ENCODE measurements at places on chromosomes 13 and 19.

DNA sequence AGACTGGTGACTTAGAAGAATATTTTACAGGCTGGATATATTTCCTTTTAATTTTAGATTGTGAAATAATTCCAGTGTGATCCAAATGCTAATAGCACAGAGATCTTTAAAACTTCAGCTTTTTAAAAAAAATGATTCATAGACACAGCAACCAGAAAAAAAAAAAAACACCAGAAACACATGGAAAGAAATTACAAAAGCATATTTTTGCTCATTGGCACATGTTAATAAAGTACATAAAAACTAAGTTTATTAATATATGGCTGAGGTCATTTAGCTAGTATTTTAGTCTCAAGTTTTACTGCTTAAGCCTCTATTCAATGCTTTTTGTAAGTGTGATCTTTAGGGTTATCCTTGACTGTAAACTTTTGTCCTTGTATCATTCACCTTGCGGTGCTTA, 577 bp downstream of the MYO16 start:
- DNase-seq, result no peak

DNA sequence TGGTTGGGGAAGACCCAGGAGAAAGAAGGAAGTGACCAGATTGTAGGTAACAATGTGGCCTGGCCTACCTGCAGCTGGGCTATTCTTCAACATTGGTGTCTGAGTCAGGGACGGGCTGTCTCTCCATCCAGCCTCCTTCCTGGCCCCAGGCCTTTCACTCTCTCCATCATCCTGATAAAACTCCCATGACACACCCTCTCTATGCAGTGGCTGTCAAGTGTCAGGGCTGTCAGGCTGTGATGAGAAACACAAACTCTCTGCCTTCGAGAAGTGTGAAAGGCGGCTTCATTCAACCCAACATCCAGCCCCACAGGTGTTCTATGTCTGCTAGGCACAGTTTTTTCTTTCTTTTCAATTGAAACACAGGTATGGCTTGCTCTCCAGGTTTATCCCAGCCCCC, 153.3 kb upstream of the VSTM2B start:
- DNase-seq, result no peak

DNA sequence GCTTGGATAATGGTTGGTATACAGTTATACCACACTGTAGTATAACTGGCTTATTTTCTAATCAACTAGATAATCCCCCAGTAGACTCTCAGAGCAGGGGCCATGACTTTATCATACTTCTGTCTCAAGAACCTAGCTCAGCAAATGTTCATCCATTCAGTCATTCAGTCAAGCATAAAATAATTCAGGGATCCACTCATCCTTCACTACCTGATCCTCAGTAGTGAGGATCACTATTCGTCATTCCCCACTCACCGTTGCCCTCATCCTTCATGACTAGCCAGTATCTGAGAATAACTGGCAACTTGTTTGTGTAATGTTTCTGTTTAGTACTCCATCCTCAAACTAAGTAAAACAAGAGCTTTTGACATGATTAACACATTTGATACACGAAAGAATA, 77.6 kb downstream of the TSC22D1 start:
- DNase-seq, result no peak

- peak; percentile 82 for DNase-seq
These were observed at the start of gene SSBP4 for GRCh38 chr19:18419195-18419698. Gene SSBP4, plus strand, starts transcription at chr19:18419398. Its CDS starts 251 bp downstream, at chr19:18419649.

GRCh38 chr13:19766591-19766990, 16.2 kb downstream of the PSPC1 start:
- DNase-seq, result no peak

- DNase-seq, result no peak
These were observed 133.0 kb downstream of the URI1 start for GRCh38 chr19:30074741-30075715.

DNA sequence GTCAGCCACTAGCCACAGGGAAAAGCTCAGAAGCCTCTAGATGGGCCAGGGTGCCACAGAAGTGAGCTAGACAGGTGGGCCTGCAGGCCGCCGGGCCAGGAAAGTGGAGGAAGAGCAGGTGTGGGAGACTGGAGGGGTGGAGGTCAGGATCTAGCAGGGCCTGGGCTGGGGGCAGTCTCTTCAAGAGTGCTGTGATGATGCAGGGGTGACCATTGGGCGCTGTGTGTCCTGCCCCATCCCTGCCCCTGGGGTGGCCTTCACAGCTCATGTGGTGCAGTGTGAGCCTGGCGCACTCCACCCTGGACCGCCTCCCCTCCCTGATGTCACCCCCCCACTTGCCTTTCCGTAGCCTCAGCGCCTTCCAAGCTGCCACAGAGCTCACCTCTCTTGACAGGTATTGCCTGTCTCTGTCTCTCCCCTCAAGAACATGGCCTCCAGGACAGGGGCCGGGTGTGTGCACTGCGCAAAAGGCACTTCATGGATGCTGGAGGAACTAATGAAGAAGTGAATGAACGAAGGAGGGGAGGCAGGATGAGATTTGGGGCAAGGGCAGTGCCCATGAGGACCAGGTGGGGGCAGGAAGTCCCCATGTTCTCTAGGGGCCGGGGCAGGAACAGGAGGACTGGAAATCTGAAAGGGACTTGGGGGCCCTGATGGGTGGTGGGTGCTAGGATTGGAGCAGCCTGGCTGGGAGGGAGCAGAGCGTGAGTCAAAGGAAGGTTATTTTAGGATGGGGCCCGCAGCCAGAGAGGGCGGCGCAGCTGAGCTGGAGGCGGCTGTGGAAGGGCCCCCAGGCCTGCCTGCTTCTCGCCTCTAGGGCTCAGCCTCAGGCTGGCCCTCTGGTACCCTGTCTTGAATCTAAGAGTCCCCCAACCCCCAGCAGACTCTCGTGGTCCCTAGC, 6.6 kb downstream of the SSBP4 start:
- DNase-seq, result peak; percentile 55

- DNase-seq, result no peak
These were observed 30.4 kb upstream of the PCDH8 start for GRCh38 chr13:52878831-52879230.

- DNase-seq, result no peak
These were observed 8.0 kb upstream of the FUT2 start for GRCh38 chr19:48687776-48688175.

GRCh38 chr13:80274643-80275042, 66.3 kb downstream of the SPRY2 start:
- DNase-seq, result no peak

DNA sequence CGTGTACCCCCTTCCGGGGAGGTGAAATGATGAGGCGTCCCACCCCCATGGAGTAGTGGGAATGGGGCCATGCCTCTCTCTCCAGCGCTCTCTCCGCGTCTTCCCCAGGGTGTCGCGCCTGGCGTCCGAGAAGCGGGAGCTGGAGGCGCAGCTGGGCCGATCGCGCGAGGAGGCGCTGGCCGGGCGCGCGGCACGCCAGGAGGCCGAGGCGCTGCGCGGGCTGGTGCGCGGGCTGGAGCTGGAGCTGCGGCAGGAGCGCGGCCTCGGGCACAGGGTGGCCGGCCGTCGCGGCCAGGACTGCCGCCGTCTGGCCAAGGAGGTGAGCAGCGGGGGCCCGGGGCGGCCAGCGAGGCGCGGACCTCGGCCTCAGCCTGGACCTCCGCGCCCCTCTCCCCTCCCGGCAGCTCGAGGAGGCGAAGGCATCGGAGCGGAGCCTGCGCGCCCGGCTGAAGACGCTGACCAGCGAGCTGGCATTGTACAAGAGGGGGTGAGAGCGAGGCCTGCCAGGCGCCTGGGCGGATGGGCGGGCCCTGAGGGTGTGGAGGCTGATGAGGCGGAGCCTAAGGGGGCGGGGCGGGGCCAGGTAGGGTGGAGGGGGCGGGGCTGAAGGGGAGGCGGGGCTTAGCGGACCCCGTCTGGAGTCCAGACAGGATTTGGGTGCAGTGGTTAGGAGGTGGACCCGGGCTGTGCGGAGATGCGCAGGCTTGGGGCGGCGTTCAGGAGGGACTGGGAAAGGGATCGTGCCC, 7.7 kb downstream of the PGLYRP1 start:
- DNase-seq, result peak; percentile 18

DNA sequence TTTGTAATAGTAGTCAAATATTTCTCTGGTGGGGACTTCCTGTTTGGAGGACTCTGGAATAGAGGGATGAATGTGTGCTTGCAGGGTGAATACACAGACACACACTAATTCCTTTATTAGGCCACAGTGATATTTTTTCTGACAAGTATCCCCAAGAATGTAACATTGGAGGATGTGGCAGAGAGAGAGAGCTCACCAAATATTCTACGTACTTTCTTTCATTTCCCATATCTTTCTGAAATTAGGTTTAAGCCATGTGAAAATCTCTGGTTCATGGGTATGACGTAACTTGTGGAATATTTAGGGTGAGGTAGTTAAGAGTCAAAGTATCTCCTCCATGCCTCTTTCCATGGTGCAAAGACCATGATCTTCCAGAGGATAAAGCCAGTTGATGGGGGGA, 463.4 kb downstream of the DIAPH3 start:
- DNase-seq, result peak; percentile 42

DNA sequence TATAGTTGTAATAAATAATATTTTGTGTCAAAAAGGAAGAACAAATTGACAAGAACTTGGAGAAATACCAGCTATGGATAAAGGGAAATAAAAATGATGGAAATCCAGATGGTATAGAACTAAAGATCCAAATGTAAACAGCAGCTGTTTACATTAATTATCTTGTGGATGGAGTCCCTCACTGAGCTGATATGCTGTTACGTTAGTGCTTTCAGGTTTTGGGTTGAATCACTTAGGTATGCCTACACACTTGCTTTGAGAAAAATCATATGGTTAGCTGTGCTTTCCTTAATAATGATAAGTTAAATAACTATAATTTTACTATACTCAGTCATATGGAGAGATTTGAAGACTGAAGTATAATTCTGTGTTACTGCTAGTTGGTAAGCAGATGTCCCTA, 27.7 kb downstream of the WASF3 start:
- peak; percentile 30 for DNase-seq

DNA sequence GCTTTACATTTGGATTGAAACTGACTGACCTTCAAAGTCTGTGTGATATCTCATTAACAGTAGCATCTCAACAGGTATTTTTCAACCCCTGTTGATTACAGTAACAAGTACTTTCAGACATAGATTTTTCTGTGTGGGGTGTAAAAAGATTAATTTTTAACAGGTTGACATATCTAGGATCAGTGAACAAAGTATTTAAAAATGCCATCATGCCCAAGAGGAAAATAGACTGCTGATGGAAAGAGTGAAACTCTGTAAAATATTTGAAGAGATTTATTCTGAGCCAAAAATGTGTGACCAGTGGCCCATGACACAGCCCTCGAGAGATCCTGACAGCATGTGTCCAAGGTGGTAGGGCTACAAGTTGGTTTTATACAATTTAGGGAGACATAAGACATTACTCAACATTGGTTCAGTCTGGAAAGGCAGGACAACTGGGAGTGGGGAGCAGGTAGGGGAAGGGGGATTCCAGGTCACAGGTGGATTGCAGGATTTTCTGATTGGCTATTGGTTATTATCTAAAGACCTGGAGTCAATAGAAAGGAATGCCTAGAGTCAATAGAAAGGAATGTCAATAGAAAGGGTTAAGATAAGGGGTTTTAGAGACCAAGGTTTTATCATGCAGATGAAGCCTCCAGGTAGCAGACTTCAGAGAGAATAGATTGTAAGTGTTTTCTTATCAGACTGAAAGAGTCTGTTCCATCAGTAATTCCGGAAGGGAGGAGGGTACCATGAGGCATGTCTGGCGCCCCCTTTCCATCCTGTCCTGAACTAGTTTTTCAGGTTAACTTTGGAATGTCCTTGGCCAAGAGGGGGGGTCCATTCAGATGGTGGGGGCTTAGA, 29.1 kb downstream of the TNFRSF19 start:
- no peak for DNase-seq

DNA sequence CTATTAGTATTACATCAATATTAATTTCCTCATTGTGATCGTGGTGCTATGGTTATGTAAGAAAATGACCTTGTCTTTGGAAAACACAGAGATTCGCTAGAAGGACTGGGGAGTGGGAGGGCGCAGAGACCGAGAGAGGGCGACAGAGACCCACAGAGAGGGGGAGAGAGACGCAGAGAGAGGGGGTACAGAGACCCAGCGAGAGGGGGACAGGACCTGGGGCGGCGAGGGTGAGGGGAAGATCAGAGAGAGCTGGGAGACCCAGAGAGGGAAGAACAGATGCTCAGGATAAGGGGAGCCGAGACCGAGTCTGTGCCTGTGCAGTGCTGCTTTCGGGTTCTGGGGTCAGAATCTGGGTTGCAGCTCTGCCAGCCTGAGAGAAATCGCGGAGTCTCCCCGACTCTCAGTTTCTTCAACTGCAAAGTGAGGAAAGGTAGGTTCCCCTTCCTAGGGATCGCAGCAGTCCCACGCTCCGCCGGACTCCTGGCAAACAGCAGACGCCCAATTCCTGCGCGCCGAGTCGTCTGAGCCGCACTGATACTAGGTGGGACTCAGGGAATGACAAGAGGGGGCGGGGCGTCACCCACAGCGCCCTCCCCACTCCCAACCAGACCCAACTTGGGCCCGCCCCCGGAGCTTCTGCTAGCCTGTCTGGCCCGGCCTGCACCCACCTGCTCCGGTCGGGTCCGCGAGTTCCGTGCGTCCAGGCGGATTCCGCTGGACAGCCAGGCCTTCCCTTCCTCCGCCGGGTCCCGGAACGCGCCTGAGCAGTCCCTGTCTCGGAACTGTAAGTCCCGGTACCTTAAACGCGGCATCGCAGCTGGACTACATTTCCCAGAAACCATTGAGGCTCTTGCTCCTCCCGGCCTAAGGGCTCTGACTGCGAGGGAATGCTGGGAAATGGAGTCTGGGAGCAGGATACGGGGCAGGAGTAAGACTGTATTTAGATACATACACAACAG, 15.3 kb downstream of the IZUMO2 start:
- peak; percentile 76 for DNase-seq

DNA sequence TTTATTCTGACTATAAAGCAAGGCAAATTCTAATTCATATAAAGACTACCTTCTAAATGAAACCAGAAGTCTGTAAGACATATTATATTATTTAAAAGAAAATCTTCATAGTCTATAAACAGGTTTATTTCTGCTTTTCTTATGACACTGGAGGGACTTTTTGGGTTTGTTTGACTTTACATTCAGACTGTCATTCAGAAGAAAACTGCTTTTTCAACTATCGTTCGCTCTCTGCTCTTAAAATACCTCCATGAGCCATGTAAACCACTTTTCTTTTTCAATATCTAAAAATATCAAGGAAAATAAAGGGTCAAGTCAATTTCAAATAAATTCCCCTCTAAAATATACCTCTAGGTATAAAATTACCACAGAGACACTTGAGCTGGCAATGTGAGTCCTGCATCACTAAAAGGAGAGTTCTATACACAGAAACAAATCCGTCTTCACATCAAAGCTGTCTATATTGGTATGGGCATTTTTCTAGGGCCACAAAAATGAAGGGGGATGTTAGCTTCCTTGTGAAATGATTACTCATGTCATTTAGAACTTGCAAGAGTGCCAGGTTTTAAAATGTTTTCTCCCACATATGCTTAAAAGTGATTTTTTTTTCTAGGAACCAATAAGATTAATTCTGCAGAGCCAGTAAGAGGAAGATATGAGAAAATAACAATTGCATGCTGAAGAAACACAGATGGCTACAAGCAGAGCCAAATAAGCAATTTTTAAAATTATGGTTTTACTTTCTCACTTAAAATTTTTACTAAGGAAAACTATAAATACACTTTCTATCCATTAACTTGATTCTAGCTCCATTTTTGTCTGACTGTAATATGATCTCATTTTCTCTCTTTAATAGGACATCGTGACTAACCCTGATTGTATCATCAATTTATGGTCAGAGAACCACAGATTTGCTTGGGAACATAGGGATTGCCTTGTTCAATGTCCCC, 181.8 kb downstream of the TBC1D4 start:
- DNase-seq, result peak; percentile 60

All from choroid plexus epithelial cell (primary cell).